Pons (tissue), 1 donor: ENCODE measurements at places on chromosomes 5 and 9.

DNA sequence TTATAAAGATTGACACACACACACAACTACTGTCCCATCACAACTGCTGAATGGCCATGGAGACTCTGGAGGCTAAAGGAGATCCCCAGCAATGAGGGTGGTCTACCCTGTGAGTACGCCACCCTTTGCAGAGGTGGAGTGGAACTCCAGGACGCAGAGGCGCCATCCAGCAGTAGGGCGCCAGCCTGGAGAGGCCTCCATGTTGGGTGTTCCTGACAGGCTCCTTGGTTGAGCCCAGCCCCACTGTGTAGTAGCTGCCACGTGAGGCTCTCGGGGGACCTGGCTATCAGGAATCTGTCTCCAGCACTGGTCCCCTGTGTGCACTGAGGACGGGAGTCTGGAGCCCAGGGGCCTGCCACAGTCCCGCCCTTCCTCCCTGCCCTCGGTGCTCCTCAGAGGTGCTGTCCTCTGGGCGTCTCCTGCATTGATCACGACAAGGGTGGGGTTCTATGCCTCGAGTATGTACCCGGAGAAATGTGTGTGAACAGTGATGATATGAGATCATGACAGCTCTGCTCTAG, 72.3 kb downstream of the DAP start:
- DNase-seq, result no peak

- DNase-seq, result peak; percentile 100
Observed at GRCh38 chr5:173472164-173472563, 143.9 kb upstream of the STC2 start.

- no peak for DNase-seq
Observed at GRCh38 chr5:159128070-159128541, 28.4 kb upstream of the EBF1 start.

DNA sequence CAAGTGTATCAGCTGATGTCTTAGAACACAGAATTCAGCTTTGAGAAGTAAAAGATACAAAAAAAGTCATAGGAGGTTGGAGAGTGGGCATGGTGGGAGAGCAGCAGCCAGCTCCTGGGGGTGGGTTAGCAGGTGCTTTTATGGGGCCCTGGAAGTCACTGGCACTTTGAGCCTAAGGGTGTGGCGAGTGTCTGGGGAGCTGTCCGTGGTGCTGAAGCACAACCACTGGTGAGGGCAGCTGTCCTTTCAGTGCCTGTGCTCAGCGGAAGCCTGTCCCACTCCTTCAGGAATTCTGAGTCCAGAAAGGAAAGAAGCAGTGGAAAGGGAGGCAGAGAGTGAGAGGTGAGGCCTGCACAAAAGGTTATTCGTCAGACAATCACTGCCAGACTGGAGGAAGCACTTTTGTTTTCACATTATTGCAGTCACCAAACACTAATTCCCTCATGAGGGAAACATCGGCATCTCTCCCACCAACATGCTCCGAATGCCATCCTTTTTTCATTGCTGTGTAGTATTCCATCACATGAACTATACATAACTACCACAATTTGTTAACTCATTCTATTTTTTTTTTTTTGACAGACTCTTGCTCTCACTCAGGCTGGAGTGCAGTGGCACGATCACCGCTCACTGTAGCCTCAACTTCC, 59.4 kb upstream of the RAPGEF1 start:
- DNase-seq, result peak; percentile 32

- no peak for DNase-seq
Observed at GRCh38 chr9:104826079-104826775, 62.3 kb downstream of the NIPSNAP3B start.

GRCh38 chr5:150175076-150175475, 8.5 kb downstream of the CDX1 start:
- DNase-seq, result no peak

DNA sequence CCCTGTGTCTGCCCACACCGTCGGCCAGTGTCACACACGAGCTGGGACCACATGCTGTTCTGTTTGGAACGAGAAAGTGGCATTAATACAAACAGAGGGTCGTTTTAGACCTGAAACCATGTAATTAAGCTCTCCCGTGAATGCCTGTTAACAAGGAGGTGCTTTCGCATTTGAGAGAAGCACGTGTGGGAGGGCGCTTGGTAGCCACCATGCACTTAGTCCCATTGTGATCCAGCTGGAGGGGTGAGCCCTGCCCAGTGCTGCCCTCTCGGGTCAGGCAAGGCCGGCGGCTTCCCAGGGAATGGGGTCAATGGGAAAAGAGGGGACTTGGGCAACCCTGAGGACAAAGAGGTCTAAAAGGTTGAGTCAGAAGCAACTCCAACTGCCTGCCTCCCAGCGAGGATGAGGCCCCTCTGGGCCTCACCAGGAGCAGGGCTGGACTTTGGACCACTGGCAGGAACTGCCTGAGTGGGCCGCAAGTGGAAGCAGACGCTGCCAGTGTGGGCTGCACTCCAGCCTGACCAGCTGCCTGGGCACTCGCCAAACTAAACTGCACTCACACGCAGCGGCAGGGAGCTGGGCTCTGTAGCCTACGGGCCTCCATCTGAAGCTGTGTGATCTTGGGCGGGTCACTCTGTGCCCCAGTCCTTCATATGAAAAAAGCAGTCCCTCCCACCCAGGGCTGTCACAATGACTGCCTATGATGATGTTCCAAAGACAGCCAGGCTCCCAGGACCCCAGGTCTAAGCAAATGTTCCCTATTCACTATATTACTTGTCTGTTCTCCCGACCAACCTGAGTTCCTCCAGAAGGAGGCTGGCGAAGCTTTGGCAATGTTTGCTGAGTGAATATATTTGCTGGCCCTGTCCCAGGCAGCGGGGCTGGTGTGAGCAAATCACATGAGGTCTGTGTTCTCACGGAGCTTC, 195.7 kb downstream of the CDK5RAP2 start:
- DNase-seq, result no peak

GRCh38 chr5:150665044-150665443, 4.0 kb downstream of the MYOZ3 start:
- DNase-seq, result no peak

- no peak for DNase-seq
Observed at GRCh38 chr9:132947756-132948155, 3.3 kb upstream of the TSC1 start.

- DNase-seq, result no peak
Observed at GRCh38 chr9:91714020-91714806, 235.8 kb downstream of the ROR2 start.

GRCh38 chr5:104080646-104081175, 518.1 kb upstream of the NUDT12 start:
- DNase-seq, result no peak

GRCh38 chr9:2722715-2723114, 5.4 kb downstream of the KCNV2 start:
- DNase-seq, result no peak

- no peak for DNase-seq
Observed at GRCh38 chr5:169795338-169795737, 158.3 kb downstream of the DOCK2 start.

GRCh38 chr9:117076571-117077290, 338.1 kb downstream of the ASTN2 start:
- DNase-seq, result no peak

GRCh38 chr9:98491828-98492227, 216.9 kb downstream of the GABBR2 start:
- no peak for DNase-seq

DNA sequence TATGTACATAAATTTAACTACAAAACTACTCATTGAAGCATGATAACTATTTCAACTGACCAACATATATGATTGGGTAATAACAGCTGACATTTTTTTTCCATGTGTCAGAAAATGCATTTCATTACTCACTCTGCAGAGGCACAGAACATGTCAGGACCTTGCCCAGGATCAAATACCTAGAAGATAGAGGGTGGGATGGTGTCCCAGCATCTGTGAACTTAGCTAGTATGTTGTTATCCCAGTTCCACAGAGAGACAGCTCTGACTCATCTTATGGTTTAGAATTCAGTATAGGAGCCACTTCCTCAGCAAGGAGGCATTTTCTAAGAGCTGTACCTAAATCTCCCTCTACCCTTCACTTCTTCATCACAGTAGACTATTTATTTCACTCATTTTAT, 1198.6 kb upstream of the ACO1 start:
- DNase-seq, result no peak

DNA sequence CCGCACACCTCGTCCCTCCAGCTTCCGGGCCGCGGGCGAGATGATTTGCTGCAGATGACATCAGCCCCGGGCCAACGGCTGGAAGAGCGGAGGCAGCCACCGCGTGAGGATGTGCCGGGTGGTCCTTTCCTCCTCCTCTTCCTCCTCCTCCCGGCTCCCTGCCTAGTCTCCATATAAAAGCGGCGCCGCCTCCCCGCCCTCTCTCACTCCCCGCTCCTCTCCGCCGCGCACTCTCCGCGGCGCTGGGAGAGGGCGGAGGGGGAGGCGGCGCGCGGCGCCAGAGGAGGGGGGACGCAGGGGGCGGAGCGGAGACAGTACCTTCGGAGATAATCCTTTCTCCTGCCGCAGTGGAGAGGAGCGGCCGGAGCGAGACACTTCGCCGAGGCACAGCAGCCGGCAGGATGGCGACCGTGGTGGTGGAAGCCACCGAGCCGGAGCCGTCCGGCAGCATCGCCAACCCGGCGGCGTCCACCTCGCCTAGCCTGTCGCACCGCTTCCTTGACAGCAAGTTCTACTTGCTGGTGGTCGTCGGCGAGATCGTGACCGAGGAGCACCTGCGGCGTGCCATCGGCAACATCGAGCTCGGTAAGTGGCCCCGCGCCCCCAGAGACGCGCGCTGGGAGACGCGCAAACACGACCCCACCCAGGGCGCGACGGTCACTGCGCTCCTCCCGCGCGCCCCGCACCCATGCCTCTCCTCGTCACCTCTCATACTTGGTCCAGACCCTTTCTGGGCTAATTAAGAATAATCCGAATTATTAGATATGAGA, at the start of gene MAP1B:
Gene MAP1B (plus strand): TSS at position 345 of the 770 bp plus-strand sequence. CDS start 57 bp downstream, at position 402.
- peak; percentile 64 for DNase-seq

- no peak for DNase-seq
Observed at GRCh38 chr5:76691467-76692273, 24.3 kb upstream of the F2R start.

DNA sequence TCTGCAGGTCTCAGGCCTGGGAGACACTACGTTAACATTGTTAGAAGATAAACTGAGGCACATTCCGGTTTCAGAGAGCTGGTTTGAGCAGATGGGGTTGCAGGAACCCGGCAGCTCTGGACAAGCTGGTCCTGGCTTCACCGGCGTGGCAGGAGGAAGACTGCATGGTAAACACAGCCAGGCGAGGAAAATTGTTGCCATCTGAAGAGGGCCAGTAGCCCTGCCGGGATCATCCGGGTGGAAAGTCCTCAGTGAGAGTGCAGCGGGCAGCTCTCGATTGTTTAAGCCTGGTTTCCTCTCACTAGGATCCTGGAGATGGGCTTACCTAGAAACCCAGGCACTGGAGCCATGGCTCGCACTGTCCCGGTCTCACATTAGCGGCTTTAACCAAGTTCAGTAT, 226.9 kb downstream of the IRX2 start:
- no peak for DNase-seq

DNA sequence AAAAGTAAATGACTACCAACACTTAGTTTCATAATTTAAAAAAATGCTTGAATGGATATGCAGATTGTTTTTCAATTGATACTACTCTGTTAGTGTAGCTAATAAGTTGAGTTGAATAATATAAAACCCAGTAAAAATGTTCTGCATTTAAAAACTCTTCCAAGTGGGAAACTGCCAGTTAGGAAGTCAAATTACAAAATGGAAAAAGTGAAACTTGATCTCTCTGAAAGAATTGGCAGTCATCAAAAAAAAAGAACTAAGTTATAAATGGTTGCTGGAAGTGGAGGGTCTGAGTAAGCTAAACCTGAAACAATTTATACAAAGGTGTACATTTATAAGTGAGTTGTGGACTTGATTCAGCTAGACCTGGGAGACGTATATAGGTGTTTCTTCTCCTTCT, 52.4 kb downstream of the VCAN start:
- no peak for DNase-seq
